ENCODE measurements at places on chromosomes 2 and 18.

- DNase-seq, result no peak
Observed at GRCh38 chr2:142682528-142682927, 194.9 kb upstream of the KYNU start.

GRCh38 chr2:121532894-121533293 is 2.2 kb downstream of the RNU4ATAC start:
- DNase-seq, result no peak

GRCh38 chr2:146994246-146994645 is 850.6 kb upstream of the ACVR2A start:
- DNase-seq, result no peak

- DNase-seq, result no peak
Observed at GRCh38 chr2:49812730-49813129, 658.4 kb upstream of the FSHR start.

DNA sequence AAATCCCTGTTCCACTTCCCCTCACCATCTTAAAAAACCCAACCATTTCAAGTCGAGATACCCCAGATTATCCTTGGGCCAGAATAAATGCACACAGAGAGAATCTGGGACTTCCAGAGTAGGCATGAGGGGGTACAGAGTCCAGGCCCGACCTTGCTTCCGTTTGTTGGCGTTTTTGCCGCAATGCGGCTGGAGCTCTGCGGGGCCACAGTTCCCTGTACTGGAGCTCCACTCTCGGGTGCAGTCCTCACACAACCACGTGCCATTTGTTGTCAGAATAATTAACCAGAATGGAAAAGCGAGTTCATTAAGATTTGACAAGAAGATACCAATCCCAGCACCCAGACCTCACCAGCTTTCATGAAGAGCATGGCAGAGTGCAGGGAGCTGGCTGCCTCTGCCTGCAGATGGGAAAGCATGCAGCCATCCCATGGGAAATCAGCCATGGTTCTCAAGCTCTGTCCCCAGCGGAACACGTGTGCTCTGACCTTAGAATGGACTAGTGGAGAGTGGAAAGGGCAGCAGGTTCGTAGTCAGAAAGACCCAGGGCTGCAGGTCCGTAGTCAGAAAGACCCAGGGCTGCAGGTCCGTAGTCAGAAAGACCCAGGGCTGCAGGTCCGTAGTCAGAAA is 472.8 kb downstream of the EIPR1 start:
- no peak for DNase-seq

DNA sequence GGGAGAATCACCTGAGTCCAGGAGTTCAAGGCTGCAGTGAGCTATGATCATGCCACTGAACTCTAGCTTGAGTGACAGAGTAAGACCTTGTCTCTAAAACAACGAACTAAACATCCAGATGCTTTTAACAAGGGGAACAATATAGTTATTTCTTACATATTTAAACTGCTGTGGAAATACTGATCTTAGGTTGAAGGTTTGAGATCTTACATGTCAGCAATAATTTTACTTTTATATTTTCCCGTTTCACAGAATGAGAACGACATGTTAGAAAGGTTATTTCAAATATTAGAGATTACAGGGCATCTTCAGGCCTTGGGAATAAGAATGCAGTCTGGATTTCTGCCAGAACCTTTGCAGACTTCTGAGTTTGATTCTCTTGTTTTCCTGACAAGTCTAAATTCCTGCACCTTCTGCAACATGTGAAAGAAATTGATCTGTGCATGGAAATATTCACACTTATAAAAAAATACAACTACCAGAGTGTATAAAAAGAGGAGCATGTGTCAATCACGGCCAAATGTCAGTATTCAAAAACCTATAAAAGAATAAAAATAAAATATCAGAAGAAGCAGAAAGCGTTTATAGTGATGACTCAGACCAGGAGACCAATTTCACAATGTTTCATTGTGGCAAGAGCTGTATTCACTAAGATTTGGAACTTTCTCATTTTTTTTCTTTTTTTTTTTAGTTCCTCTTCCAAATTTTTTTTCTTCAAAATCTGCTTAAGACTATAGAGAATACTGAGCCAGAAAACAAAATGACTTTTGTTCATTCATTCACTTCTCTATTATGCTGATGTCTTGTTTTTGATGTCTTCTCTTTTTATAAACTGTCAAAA is 29.6 kb downstream of the COLEC12 start:
- DNase-seq, result no peak

DNA sequence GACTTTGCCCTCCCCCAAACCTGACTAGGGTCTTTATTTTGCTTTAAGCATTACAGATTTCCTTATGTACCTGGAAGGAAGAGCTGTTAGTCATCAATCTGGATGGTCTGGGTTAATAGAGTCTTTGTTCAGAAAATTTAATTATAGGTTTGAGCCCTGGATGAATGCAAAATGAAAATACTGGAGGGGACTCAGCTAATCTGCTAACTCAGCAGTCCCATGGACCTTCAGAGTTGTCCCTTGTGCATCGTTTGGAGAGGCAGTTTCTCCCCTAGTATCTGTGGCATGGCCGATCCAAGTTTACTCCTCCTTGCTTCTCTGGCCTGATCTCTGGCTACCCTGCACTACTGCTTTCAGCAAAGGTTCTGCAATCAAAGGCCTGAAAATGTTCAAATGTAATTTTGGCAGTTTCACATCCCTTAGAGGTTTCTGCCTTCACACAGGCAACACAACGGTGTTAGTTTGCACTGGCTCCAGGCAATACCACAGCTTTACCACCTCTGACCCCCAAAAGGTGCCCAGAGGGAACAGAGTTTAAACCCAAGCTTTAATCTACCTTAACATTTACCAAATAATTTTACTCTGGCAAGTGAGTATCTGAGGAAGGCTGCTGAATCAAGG is 134.3 kb downstream of the THADA start:
- no peak for DNase-seq

DNA sequence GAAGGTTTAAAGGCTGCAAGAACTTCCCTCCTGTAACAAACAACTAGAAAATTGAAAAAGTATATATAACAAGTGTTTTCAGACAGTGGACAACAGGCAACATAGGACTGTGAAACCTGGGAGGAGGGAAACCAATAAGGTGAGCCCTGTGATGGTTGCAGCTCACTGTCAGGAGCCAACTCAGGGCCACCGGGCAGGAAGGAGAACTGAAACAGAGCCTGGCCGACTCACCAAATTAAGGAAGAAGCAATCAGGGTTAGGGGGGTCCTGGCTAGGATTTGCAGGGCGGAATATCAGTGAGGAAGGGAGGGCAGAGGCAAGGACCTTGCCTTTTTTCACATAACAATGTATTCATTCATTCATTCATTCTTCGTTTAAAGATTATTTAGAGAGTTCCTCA is 21.8 kb upstream of the CNRIP1 start:
- no peak for DNase-seq

DNA sequence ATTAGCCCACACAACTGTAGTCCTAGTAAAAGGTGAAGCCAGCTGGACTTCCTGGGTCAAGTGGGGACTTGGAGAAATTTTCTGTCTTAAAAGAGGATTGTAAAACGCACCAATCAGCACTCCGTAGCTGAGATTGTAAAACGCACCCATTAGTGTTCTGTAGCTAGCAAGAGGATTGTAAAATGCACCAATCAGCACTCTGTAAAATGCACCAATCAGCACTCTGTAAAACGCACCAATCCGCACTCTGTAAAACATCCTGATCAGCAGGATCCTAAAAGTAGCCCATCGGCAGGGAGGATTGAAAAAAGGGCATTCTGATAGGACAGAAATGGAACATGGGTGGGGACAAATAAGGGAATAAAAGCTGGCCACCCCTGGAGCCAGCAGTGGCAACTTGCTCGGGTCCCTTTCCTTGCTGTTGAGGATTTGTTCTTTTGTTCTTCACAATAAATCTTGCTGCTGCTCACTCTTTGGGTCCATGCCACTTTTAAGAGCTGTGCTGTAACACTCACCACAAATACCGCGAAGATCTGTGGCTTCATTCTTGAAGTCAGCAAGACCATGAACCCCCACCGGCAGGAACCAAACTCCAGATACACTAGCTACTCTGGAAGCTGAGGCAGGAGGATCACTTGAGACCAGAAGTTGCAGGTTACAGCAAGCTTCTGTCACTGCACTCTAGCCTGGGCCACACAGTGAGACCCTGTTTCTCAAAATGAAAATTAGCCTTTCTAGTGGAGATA is 102.6 kb downstream of the HS6ST1 start:
- DNase-seq, result no peak

- no peak for DNase-seq
Observed at GRCh38 chr2:216159646-216160045, 50.5 kb downstream of the XRCC5 start.

DNA sequence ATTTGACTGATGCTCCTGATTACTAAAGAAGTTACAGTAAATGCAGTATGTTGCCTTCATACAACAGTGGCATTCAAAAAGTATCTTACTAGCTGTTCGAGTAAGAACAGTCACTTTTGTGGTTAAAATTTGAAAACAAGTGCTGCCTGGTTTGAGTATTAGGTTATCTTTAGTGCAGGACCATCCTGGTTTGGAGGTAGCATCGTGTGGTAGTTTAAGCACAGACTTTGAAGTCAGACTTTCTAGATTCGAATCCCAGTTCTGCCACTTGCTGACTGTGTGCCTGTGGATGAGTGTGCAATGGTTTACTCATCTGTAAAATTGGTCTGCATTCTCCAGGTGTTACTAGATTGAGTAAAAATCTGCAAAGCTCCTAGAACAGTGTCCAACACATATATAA is 96.8 kb downstream of the SGPP2 start:
- DNase-seq, result no peak

DNA sequence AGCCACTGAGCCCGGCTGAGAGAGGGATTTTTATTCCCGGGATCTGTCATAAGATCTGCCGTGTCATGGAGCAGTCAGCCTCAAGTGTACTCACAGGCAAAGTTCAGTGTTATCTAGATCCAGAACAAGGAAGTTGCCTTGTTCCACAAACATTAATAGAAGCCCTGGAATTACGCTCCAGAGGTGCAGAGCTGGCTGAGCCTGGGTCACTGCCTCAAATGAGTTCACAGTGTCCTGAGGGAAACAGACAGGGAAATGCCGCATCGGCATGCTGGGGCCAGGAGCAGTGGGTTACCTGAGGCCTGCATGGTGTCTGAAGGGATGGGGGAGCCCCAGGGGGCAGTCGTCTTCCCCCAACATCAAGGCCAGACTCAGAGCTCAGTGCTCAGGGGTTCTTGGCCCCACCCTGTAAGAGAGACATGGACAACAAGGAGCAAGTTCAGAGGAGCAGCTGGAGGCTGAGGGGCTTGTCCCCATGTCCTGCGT is 42.7 kb upstream of the ODC1 start:
- no peak for DNase-seq

GRCh38 chr2:45024600-45025291 is 15.5 kb upstream of the SIX2 start:
- no peak for DNase-seq

DNA sequence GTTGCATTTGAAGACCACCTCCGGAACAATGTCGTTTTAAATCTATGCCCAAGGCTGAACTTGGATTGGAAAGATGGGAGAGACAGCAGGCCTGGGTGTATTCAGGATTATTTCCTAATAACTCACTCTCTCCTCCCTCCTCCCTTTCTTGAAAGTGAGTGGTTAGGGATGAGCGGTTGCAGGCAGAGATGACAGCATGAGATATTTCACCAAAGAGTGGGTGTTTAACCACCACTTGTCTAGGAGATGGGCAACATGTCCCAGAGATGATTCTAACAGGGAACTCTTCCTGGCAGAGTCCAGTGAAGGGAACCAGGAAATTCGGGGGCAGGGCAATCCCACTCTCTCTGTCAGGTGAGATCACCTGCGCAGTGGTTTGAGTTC is 123.2 kb downstream of the KCTD1 start:
- DNase-seq, result no peak

GRCh38 chr2:85831735-85832134 is 57.1 kb downstream of the ST3GAL5 start:
- DNase-seq, result no peak

DNA sequence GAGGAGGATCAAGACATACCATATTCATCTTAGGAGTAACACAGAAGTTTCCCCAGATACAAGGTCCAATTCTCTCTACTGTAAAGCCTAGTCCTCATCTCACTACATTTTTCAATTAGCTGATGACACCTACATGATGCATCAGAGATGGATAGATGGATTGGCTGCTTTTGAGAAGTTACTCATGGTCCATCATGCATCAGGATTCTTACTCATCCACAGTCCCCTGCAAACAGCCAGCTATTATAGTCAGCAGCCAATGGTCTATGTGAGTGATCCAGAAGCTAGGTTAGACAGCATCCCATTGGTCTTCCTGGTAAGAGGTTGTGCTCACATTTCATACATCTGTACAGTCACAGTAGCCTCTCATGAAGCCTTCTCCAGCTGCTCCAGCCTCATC is 154.5 kb upstream of the NRP2 start:
- no peak for DNase-seq

- no peak for DNase-seq
Observed at GRCh38 chr2:235744161-235744560, 250.3 kb downstream of the AGAP1 start.

DNA sequence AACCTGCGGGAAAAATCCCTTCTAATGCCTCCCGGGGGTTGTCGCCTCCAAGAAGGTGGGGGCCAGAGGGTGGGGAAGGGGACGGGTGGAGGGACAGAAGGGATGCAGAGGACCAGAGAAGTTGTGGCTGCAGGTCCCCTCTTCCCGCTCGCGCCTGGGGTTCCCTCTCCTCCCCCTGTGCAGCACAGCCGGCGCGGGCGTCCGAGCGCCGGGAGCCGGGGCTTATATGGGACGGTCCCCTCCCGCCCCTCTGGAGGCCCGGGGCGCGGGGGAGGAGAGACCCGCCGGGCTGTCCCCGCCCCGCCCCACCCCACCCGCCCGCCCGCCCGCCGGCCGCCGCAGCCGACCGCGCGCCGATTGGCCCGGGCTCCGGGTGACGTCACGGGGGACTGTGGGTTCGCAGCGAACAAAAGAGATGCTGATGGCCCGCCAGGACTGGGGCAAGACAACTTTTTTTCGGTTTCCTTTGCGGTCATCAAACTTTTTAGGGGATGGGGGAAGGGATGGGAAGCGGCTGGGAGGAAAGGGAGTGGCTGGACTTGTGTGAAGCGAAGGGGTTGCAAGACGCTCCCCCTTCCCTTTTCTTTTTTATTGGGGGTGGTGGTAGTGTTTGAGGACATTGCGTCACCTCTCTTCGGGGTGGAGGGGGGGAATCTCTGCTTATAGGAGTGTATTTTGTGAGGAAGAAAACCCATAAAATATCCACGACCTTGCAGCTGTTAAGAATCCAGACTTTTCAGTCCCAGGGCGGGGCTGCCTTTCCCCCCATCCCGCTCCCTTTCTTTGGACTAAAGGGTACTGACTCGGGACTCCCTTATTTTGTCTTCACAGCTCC is at the start of gene FN1:
TSS of gene FN1 (minus strand) at position 199 of the 835 bp plus-strand sequence. CDS start 266 bp downstream, outside the sequence.
- peak; percentile 22 for DNase-seq

DNA sequence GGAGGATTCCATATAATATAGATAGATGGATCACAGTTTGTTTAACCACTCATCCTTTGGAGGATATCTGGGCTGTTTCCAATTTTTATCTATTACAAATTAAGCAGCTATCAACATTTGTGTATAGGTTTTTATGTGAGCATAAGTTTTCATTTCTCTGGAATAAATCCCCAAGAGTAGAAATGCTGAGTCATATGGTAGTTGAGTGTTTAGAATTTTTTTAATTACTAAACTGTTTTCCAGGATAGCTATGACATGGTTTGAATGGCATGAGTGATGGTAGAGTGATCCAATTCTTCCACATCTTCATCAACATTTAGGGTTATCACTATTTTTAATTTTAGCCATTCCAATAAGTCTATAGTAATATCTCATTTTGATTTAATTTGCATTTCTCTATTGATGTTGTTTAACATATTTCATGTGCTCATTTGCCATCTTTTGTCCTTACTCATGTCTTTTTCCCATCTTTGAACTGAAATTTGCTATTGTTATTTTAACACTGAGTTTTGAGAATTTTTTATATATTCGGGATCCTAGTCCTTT is 31.4 kb downstream of the ABCB11 start:
- DNase-seq, result no peak

All from activated CD4-positive, alpha-beta T cell treated with anti-CD3 and anti-CD28 coated beads, Interleukin-2, amount 50 U/mL, for 24 hours (primary cell).